NCI-H2081 treated with DMSO at 0.1 percent for 48 hours (cell line): ENCODE measurements at places on chromosomes 11 and 22.

DNA sequence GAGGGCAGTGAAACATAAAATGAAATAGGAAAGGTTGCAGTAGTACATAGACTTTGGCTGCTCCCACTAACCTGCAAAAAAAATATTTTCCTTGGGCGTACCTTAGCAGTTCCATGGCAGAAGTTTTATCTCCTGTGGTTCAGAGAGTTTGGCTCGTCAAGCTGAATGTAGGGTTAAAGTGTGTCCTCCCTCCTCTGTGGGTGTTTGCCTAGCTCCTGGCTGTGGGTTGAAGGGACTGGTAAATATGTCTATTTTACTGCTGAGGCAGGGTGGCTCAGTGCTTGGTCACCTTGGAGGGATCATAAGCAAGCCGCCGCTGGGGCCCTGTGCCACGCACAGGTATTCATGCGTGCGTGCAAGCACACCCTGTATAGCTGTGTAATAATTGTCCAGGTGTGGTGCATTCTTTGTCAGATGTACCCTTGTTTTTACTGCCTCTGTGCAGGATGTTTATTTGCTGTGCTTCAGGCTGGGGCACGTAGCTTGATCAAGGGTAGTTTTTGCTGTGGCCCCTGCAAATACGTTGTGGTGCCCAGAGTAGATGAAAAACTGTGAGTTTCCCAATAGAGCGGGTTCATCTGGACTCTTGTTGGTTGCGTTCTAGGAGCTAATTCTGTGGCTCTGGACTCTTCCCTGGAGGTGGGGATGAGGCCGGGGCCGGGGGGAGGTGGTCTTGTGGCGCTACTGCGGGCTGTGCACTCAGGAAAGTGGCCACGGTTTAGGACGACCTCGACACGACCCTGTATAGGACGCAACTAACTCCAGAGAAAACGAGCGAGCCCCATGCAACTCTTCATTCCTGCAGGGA lies 732 bp upstream of the SORL1 start:
- no peak for DNase-seq

GRCh38 chr22:22705328-22706100 lies 61.1 kb downstream of the GGTLC2 start:
- no peak for DNase-seq

- no peak for DNase-seq
These were observed 90.5 kb upstream of the ALX4 start for GRCh38 chr11:44400431-44400830.

DNA sequence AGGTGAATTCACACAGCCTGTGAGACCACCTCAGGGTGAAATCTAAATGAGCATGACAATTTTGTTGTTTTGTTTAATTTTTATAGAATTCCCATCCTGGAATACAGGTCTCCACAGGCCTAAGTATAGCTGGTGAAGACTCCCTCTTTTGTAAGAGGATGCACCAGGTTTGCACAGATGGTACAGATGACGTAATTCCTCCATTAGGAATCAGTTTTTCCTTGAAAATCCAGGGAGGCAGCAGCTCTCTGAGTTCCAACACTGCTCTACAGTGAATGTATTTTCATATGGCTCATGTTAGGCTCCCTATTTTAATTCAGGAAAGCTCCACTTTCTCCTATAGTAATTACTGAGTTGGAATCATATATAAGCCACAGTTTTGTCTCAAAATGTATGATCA lies 47.2 kb downstream of the USP28 start:
- no peak for DNase-seq

DNA sequence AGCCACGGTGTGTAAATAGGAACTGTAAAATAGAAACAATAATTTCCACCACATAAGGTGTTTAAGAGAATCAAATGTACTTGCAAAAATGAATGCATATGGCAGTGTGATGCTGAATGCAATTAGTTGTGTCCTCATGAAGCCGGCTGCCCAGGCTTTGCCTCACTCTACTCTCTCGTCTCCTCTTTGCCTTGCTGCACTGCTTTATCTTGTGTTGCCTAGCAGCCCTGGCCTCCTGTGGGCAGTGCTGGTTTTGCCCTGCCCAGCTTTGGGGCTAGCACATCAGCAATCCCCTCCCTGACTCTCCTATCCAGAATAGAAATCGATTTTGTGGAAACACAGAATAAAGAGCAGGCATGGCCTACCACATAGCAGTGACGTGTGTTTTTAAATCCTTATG lies 30.0 kb downstream of the LRRC32 start:
- DNase-seq: no peak
